ENCODE measurements at places on chromosomes 11 and 22.

DNA sequence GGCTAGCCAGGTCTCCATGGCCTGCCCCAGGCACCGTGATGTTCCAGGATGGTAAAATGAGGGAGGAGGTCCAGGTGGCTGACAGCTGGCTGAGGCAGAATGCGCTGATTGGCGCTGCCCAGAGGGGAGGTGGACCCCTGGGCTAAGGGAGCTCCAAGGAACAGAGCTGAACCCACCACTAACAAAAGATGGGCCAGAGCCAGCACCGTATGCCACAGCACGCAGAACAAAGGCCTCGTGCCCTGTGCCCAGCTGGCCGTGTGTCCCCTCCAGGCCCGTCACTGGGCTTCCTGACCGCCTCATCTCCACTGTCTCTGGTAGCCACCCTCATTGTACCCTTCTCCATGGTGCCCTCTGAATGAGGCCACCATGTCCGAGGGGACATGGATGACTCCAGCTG lies 19.6 kb upstream of the PRODH start:
- DNase-seq, result no peak

GRCh38 chr11:61574611-61575010 lies 6.3 kb downstream of the SYT7 start:
- no peak for DNase-seq

DNA sequence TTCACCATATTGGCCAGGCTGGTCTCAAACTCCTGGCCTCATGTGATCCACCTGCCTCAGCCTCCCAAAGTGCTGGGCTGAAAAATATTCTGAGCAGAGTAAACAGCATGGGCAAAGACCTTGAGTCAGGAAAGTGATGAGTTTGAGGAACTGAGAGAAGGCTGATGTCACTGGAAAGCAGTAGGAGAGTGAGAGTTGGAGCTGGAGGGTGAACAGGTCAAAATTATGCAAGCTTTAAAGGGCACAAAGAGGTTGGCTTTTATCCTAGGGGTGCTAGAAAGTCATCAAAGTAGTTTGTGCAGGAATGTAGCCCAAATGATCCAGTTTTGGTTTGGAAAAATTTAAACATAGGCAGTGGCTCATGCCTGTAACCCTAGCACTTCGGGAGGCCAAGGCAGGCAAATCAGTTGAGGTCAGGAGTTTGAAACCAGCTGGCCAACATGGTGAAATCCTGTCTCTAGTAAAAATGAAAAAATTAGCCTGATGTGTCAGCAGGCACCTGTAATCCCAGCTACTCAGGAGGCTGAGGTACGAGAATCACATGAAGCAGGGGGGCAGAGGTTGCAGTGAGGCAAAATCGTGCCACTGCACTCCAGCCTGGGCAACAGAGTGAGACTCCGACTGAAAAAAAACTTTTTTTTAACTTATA lies 44.7 kb upstream of the CXCR5 start:
- no peak for DNase-seq

- no peak for DNase-seq
Measured at GRCh38 chr11:76690736-76691135, 20.2 kb upstream of the LRRC32 start.

DNA sequence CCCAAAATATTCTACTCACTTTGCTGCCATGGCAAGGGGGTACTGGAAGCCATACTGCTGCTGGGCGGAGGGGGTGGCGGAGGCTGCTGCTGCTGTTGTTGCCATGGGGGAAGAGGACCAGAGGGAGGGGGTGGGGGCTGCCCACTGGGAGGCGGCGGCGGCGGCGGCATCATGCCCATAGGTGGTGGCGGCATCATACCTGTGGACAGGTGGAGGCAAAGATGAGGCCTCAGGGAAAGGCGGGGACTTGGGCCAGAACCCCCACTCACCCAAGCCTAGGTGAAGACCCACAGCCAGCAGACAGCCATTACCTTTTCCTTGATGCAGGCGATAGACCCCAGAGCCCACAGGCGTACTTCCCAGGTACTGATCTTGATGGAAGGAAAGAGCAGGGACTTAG lies 7.1 kb upstream of the PYGM start:
- no peak for DNase-seq

GRCh38 chr11:4049006-4049405 lies 45.6 kb upstream of the RRM1 start:
- DNase-seq, result no peak

GRCh38 chr11:115808351-115808940 lies 304.2 kb upstream of the CADM1 start:
- no peak for DNase-seq

DNA sequence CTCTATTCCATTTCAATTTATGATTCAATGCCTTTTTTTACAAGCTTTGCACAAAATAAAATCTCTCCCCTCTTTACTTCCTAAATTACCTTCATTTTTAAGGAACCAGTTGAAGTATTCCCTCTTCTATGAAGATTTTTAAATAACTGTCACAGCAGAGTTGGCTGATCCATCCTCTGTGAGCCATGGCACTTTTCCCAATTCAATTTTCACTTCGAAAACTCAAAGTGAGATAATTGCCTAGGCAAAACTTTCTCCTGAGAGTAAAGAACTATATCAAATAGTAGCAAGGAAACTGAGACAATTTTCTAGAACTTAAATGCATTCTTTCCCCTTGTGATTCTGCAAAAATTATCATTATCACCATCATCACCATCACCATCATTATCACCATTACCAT lies 259.9 kb upstream of the ARHGAP20 start:
- DNase-seq, result no peak

DNA sequence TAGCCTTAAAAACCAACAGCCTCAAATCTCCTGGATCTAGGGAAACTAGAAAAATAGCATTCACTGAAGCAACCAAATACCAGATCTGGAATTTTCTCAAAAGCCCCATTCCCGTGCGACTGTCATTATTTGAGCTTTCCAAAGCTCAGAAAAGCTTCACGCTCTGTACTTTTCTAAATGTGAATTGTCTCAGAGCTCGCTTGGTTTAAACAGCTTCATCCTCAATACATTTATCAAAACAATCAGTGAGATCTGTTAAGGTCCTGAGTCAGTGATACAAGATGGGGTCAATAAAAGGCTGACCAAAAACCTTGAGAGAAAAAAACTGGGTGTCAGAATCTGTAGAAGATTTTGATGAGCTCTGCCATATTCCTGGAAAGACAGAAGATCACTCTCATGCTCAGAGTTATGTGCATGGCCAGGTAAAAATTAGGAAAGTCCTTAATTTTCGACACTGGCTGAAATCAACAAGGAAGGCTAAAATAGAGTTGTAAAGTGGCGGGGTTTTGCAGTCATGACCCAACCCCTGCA lies 60.2 kb upstream of the VPREB1 start:
- no peak for DNase-seq

DNA sequence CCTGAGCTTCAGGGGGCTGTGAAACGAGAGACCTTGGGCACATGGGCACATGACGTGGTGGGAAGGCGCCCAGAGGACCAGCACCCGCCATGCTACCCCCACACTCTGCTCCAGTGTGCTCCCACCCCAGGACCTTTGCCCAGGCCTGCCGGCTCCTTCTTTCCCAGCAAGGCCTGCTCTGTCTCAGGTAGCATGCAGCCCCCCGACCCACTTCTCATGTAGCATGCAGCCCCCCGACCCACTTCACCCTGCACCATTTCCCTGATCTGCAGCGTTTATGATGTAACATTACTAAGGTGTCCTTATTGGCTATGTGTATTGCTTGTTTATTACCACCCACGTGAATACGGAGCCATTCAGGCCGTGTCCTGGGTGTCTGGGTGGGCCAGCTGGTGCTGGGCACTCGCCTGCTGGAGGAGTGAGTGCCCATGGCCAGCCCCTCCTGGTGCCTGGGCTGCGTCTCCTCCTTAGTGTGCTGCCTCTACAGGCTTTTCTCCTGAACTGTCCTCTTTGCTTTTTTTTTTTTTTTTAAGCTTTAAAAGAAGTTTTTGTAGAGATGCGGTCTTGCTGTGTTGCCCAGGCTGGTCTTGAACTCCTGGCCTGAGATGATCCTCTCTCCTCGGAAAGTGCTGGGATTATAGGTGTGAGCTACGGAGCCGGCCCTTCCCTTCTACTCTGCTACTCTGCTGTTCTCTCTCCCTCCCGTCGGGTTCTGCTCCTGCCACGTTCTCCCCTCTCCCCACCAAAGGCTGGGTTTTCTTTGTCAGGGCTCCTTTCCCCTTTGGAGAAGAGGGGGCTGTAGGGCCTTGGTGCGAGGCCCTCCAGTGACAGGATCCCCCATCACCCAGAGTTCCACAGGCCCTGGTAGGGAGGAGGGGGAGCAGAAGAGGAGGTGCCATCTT lies 29.4 kb downstream of the LRP5 start:
- DNase-seq, result no peak

DNA sequence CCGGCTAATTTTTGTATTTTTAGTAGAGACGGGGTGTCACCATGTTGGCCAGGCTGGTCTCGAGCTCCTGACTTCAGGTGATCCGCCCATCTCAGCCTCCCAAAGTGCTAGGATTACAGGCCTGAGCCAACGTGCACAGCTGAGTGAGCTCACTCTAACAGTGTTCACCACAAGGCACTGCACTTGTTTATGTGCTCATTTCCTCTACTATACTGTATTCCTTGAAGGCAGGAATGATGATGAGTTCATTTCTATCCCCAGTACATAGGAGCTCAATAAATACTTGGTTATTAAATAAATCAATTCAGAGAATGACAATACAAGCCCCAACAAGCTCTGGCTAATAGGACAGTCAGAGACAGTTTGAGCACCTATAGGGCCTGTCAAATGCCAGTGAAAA lies 29.1 kb downstream of the ALG8 start:
- no peak for DNase-seq

DNA sequence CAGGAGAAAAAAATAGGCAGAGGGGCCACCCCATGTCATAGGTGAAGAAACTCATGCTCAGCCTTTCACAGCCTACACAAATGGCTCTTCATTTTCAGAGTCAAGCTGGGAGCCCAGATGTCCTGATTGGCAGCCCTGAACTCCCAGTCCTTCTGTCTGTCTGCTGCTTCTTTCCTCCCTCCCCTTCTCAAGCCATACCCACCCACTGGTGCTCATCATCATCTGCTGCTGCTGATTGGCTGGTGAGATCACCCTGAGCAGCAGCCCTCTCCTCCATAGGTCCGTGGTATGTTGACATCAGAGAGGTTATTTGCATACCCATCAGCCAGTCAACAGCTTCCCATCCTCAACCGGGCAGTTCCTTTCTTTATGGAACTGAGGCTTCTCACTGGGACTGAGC lies 46.1 kb upstream of the PRDM11 start:
- DNase-seq, result no peak

DNA sequence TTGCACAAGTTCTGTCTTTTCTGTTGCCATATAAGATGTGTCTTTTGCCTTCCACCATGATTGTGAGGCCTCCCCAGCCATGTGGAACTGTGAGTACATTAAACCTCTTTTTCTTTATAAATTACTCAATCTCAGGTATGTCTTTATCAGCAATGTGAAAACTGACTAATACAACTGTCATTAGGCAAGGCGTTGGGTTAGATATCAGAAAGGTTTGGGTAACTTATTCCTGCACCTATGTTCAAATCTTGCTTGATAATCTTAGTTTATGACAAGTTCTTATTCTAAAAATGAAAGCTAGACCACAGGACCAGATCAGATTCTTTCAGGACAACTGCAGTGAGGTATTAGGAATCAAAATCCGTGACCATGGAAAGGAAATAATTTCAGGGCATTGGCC lies 160.6 kb upstream of the BDNF start:
- DNase-seq, result no peak

GRCh38 chr11:125262194-125262829 lies 97.8 kb downstream of the PKNOX2 start:
- DNase-seq, result no peak

GRCh38 chr22:46829941-46830715 lies 67.7 kb downstream of the TBC1D22A start:
- DNase-seq, result no peak

GRCh38 chr22:23845265-23846080 lies 6.7 kb upstream of the DERL3 start:
- no peak for DNase-seq

- DNase-seq, result no peak
Measured at GRCh38 chr11:60080535-60080934, 7.9 kb upstream of the MS4A2 start.

- no peak for DNase-seq
Measured at GRCh38 chr11:127445476-127445875, 444.9 kb upstream of the KIRREL3 start.

GRCh38 chr22:29313126-29313575 lies 2.3 kb downstream of the RASL10A start:
- no peak for DNase-seq

- no peak for DNase-seq
Measured at GRCh38 chr11:8707541-8708191, 25.1 kb downstream of the RPL27A start.

- DNase-seq, result no peak
Measured at GRCh38 chr11:73412308-73412707, 36.1 kb downstream of the RELT start.

DNA sequence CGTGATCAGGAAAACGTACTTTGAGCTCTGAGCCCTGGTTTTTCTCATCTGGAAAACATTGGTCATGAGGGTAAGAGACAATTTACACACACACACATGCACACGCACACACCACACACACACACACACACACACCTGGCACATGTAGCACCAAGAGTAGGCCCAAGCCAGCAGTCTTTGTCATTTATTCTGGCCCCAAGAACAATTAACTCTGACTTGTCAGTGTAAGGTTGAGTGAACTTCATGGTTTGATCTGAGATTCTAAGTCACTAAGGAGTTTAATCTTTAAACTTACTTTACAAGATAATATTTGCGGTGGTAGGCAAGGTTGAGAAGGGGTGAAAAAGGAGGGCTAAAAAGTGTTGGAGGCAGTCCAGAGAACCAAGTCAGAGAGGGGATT lies 44.1 kb downstream of the MMP20 start:
- no peak for DNase-seq

DNA sequence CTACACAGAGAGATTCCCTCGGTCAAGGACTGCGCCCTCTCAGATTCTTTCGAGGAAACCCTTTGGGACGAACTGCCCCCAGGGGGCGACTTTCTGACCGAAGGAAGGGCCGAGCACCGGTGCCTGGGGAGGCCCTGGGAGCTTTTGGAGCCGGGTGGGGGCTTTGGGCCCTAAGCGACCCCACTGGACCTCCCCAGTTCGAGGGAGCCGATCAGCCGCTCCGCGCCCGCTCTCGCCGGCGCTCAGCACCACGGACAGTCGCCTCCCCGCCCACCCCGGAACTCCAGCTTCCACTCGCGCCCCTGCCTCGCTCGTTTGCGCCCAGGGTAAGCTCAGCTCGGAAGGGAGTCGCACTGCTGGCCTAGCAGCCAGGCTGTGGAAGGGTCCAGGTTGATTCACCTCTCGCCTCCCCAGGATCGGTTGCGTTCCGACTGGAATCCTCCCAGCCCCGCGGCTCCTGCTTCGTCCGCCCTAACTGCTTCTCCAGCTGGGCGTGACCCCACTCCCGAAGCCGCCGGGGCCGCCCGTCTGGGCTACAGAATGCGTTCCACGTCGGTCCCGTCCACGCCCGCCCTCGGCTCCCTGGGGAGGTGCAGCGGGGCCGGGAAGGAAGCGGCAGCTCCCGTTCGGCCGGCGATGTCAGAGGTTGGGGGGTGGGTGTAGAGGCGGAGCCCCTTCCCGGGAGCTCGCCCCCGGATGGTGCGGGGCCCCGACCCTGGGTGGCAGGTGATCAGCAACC lies 428 bp downstream of the SCN3B start:
- no peak for DNase-seq

DNA sequence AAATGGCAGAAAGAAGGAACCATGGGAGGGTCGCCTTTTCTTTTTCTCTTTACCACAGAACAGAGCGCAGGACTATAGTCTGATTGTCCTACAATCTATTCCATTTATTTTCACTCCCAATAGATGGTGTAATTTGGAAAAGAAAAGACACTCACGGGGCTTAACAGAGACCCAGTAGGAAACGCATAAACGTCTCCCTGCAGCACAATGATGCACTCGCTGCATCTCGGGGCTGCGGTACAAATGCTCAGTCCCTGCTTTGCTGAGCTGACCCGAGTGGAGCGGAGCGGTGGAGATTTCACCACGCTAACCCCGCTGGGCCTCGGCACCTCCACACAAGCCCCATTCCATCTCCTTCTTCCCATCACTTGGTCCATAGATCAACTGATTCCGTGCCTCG lies 1.5 kb downstream of the FEZ1 start:
- DNase-seq, result no peak

Measured in Kasumi-1 (cell line).